ENCODE measurements at places on chromosomes 1 and 21.
A peak's percentile ranks its signal among the peaks of the same experiment; 100 is the strongest.

- DNase-seq: no peak
Measured at GRCh38 chr1:85894651-85895050, 186.4 kb upstream of the ZNHIT6 start.

GRCh38 chr1:243483071-243483771 lies 227.4 kb downstream of the SDCCAG8 start:
- DNase-seq: no peak

- DNase-seq: no peak
Measured at GRCh38 chr1:247365023-247365422, 33.4 kb upstream of the ZNF496 start.

GRCh38 chr1:173050865-173051264 lies at the start of gene TNFSF18:
Gene TNFSF18 (minus strand): TSS chr1:173050941. CDS start chr1:173050896, 45 bp downstream.
- DNase-seq: no peak

GRCh38 chr1:39243302-39243701 lies 38.8 kb downstream of the MACF1 start:
- DNase-seq: no peak

- no peak for DNase-seq
Measured at GRCh38 chr1:70503358-70503757, 92.3 kb downstream of the CTH start.

- no peak for DNase-seq
Measured at GRCh38 chr1:230143534-230143933, 76.5 kb downstream of the GALNT2 start.

DNA sequence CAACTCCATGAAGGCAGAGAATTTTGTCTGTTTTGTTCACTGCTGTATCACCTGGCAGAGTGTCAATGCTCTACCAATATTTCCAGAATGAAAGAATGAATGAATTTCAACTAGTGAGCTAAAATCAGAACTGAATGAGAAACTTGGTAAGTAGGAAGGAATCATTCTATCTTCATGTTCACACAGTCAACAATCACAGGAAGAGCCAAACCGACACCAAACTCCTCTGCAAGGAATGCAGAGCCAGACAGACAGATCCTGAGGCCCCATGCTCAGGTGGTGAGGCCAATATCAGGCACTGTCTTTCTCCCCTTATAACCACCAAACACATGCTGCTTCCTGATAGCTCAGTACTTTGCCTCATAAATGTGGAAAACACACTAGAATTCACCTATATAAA lies 139.1 kb downstream of the SLC45A1 start:
- no peak for DNase-seq

- DNase-seq: no peak
Measured at GRCh38 chr1:41525891-41526587, 41.6 kb upstream of the EDN2 start.

DNA sequence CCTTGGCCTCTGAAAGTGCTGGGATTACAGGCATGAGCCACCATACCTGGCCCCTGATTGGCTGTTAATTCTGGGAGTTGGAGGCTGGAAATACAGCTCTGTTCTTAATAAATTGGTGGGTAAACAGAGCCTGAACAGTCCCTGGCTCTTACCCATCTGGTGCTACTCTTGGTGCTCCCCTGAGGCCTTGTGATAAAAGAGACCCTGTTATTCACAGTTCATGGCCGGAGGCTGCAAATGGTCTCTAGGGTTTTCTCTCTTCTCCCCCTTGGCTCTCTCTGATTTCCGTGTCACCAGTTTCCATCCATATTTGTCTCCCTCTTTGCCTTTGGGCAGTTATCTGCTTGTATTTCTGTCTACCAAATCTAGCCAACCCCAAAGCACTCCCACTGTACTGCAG lies 17.2 kb downstream of the NFASC start:
- no peak for DNase-seq

GRCh38 chr21:46113497-46114176 lies 15.7 kb downstream of the COL6A2 start:
- DNase-seq: no peak

DNA sequence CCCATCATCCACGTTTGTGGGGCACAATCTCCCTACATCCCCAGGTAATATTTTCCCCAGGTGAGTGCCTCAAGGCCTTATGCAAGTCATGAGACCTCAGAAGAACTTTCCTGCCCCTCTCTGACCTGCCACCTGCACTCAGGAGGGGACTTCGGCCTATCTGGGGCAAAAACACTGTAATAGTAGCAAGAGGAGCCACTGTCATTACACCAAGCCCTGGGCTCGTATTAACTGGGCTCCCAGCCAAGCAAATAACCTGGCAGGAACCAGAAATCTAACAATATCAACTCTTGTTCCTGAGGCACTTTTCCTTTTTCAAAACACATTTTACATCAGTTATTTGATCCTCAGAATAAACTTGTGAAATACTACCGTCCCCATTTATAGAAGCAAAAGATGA lies 30.9 kb downstream of the LAMB3 start:
- peak; percentile 36 for DNase-seq

GRCh38 chr1:232973652-232974611 lies 23.5 kb downstream of the NTPCR start:
- DNase-seq: no peak

- no peak for DNase-seq
Measured at GRCh38 chr1:59543211-59543668, 246.3 kb downstream of the FGGY start.

GRCh38 chr1:29223521-29223920 lies 7.2 kb downstream of the MECR start:
- no peak for DNase-seq

DNA sequence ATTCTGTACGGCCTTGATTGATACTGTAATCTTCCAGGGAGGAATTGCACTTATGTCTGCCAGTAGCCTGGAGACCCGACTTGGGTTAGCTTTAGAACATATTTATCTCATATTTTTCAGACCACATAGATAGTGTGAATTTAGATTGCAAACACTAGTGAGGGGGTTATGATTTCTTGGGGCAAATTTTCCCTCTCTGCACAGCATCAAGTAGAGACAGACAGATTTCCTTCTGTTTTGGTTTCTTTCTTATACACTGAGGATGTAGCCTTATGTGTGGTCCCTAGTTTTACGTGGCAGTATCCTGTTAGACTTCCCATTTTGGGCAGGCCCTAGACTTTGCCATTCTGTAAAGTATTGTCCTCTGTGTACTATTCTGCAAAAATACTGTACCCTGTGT lies 29.0 kb downstream of the SOAT1 start:
- no peak for DNase-seq

DNA sequence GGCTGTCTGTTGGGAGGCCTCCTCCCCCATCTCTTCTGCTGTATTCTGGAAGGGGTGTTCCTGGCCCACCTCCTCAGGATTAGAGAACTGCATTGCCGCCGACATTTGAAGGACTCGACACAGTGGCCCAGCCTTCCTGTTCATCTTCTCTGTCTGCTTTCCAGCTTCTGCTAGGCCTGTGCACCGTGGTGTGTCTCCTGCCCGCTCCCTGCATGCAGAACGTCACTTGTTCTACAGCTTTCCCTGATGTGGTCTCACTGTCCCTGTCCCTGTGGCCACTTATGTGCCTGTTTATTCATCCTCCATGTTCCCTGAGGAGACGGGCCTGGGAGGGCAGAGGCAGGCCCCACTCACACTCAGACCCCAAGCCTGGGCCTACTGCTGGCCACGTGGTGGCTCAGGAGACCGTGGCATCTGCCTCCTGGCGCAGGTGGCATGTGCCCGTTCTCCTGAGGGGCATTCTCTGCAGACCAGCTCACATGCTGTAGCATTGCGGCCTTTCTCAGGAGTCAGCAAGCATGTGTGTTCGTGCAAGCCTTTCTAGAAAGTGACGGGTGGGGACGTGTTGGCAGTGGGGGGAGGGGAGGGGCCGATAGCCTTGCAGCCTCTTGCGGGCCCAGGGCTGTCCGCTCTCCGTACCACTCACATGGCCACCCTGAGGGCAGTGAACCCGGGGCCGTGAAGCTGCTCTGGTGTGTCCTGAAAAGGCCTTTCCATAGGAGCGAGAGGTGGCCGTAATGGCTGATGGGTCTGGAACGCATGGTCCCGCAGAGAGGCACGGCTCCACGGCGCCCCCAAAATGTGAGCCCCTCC lies 35.9 kb downstream of the POFUT2 start:
- DNase-seq: no peak

GRCh38 chr1:76374086-76374485 lies 299.5 kb downstream of the ST6GALNAC3 start:
- no peak for DNase-seq

DNA sequence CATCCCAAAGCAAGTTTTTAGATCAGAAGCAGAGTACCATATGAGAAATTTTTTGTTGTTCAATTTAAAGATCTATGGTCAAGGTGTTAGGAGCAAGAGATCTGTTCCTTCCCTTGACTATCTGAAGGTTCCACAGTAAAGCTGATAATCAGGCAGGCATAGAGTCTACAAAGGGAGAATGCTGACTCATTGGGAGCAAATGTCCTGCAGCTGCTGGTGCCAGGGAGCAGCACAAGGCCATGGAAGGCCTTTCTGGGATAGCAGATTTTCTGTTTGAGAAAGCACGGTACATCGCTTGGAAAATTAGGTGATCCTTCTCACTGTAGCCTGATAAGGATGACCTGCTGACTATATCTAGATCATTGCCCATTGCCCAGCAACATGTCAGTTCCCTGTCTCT lies 210.1 kb upstream of the C1orf87 start:
- DNase-seq: no peak

DNA sequence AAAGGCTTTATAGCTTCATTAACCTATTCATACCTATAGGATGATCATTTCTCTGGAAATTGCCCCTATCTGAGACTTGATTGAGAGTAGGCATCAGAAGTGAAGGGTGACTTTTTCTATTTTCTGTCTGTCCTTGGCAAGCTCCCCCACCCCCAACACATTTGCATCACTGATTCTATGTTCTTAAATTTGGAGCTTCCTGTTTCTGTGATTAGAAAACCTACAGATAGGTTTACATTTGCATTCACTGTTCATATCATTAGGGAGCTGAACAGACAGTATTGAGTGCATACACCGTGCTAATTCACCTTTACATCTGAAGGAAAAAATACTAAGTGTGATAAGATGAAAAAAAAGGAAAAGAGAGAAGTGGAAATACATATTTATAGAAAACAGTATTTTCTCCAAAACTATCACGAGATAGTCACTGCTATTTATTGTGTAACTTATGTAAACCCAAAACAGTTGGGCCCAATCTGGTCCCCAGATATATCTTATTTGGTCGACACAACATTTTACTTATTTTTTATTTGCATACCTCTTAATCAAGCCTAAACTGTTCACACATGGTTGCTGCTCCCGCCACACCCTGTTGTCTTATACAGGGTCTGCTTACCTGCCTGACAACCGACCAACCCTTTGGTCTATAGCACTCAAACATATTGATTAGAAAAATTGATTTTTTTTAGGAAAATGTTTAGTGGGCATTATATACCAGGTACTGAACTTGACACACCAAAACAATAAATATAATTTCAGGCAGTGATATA lies 218.8 kb downstream of the NTNG1 start:
- no peak for DNase-seq

- DNase-seq: no peak
Measured at GRCh38 chr1:246856371-246856770, 75.4 kb downstream of the AHCTF1 start.

DNA sequence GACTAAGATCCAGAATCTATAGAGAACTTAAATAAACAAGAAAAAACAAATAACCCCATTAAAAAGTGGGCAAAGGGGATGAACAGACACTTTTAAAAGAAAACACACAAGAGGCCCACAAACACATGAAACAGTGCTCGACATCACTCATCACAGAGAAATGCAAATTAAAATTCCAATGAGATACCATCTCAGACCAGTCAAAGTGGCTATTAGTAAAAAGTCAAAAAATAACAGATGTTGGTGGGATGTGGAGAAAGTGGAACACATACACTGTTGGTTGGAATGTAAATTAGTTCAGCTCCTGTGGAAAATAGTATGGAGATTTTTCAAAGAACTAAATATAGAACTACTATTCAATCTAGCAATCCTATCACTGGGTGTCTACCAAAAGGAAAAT lies 143.1 kb downstream of the IFI44 start:
- DNase-seq: no peak

- no peak for DNase-seq
Measured at GRCh38 chr1:101276818-101277217, 40.0 kb downstream of the S1PR1 start.

DNA sequence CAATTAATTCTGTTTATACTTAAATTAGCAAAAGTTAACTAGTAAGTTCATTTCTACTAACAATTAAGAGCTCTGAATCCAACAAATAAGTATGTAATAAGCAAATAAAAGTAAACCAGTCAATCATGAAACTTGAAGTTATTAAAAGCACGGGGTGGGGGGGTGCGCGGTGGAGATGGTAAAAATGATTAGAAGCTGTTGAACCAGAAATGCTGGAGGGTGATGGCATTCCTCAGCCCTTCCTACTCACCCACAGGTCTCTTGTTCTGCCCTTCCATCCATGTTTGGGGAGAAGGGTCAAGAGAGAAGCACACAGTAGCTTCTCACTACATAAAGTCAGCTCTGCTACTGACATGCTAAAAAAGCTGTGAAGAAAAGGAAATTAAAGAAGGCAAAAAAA lies 63.5 kb downstream of the AKT3 start:
- no peak for DNase-seq

DNA sequence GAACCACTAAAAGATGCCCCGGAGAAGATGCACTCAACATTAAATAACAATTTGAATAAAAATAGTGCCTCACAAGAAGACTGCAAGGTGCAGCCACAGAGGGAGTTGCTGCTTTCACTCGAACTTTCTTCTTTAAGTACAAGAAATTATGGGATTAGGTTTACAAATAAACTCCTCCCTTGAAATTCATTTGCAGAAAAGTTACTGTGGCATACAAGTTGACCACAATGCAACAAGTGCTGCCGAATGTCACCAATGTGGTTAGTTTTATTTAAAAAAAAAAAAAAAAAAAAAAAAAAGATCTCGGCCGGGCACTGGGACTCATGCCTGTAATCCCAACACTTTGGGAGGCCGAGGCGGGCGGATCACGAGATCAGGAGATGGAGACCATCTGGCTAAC lies 76.8 kb upstream of the RAB4A start:
- DNase-seq: no peak

- DNase-seq: no peak
Measured at GRCh38 chr1:89201106-89201794, 2.5 kb upstream of the GBP4 start.

DNA sequence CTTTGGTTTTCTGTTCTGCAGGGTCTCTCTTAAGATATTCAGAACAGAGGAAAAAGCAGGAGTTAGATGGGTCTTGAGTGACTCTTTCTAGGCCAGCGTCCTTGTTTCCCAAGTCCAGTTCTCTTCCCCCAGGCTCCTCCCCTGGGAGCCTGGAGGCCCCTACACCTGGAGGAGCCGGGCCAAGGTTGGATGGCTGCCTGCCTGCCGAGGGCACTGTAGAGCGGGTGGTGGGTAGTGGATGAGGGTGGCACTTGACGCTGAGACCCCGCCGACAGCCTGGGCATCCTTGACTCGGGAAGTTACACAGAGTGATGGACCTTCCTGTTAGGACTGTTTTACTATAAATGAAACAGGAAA lies 17.4 kb upstream of the KANK4 start:
- no peak for DNase-seq

DNA sequence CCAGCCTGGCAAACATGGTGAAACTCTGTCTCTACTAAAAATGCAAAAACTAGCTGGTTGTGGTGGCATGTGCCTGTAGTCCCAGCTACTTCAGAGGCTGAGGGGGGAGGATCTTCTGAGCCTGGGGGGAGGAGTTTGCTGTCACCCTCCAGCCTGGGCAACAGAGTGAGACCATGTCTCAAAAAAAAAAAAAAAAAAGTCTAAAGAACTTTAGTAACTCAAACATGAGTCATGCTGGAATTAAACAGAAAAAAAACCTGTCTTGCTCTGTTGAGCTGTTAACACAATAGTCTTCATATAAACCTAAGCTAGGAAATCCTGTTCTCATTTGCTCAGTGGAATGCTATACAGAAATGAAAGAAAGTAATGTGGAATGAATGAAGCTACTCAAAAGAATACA lies 16.7 kb upstream of the DISP1 start:
- no peak for DNase-seq
